ENCODE measurements at places on chromosomes 2 and 18.

DNA sequence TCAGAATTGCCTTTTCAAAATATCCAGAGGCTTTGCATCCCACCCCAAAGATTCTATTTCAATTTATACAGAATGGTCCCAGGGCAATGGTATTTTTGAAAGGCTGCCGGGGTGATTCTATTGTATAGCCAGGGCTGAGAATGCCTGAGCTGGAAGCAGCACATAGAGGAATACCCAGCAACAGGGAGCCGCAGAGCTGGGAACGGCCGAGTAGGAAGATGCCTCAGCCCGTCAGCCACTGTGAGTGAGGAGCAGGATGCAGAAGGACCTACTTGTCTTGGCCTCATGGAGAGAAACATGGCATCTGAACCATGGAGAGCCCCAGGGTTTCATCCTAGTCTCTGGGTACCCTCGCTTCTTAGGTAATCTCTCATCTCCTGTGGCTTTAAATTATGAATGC is 170.8 kb upstream of the FHL2 start:
- no peak for DNase-seq

GRCh38 chr2:83022631-83023210 is 1436.4 kb downstream of the SUCLG1 start:
- no peak for DNase-seq

DNA sequence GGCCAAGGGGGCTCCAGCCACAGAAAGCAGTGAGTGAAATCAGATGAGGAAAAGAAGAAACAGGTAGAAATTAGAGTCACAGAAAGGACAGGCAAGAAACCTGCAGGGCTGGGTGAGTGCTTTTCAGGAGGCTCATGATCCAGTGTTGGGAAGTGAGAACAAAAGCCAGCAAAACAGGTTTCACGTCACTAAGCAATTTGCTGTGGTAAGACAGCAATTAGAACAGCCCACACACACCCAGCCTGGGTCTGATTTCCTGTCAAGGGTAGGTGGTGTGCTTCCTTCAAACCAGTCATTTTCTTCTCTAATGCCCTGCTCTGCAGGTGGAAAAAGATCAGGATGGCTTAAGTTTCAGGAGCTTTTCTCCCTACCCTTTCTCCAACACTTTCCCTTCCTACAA is 52.9 kb upstream of the XDH start:
- DNase-seq = no peak

- no peak for DNase-seq
These were observed 327.6 kb upstream of the UBE2E3 start for GRCh38 chr2:180652794-180653193.

- DNase-seq = no peak
These were observed 163.6 kb downstream of the TNS1 start for GRCh38 chr2:217839073-217839749.

GRCh38 chr2:181052523-181052891 is 72.1 kb downstream of the UBE2E3 start:
- no peak for DNase-seq

All from inflammatory macrophage (primary cell).